Activated CD4-positive, alpha-beta T cell treated with anti-CD3 and anti-CD28 coated beads for 1 hour (primary cell): ENCODE measurements at places on chromosomes 16 and 17.

- no peak for DNase-seq
Observed at GRCh38 chr17:38751144-38751807, 1.3 kb upstream of the PSMB3 start.

GRCh38 chr17:4332296-4332970 is 34.0 kb downstream of the UBE2G1 start:
- DNase-seq: no peak

DNA sequence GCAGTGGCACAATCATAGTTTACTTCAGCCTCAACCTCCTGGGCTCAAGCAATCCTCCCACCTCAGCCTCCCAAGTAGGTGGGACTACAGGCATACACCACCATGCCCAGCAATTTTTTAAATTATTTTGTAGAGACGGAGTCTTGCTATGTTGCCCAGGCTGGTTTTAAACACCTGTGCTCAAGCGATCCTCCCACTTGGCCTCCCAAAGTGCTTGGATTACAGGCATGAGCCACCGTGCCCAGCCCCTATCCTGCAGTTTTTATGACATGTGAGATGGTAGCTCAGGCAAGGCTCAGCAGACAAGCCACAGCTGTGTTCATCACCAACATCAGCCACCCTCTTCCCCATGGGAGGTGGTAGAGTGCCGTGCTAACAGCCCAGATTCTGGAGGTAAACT is 46.2 kb upstream of the TNRC6A start:
- DNase-seq: no peak

DNA sequence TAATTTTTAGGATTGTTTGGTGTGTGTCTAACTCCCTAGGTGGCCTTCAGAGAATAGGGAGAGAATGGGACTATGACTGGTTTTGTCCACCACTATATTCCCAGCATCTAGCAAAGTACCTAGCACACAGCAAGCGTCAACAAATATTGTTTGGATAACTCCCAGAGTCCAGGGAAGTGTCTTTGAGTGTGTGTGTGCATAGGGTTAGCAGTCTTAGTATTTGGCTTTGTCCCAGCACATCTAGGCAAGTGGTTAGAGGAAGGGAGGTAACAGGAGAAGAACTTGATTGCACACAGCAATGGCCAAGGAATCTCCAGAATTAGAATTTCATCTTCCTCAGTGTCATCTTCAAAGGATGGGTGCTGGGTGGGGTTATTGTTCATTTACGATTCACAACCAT is 385.4 kb upstream of the CDH5 start:
- no peak for DNase-seq

- DNase-seq: no peak
Observed at GRCh38 chr16:49262501-49262900, 19.1 kb downstream of the CBLN1 start.

- no peak for DNase-seq
Observed at GRCh38 chr16:49747654-49748053, 108.3 kb downstream of the ZNF423 start.

GRCh38 chr16:75497558-75497957 is 2.3 kb upstream of the CHST6 start:
- DNase-seq: no peak

GRCh38 chr17:77068915-77069314 is 71.9 kb upstream of the SEC14L1 start:
- no peak for DNase-seq

GRCh38 chr16:29730649-29731048 is 15.1 kb downstream of the C16orf54 start:
- no peak for DNase-seq

GRCh38 chr17:63568563-63568962 is 18.3 kb downstream of the DCAF7 start:
- no peak for DNase-seq

- DNase-seq: no peak
Observed at GRCh38 chr16:85583491-85584181, 29.5 kb upstream of the GSE1 start.

- DNase-seq: no peak
Observed at GRCh38 chr16:53936052-53936451, 232.1 kb downstream of the FTO start.
